ENCODE measurements at places on chromosomes 7 and 10. TPM values are rescaled to one million over a fixed set of nuclear protein-coding genes. Genes with fewer than 3 reads are reported as not detected.

The ST7 gene
- total RNA-seq: 12.7 TPM

The ALOX5 gene
- 0.77 TPM for total RNA-seq

DNA sequence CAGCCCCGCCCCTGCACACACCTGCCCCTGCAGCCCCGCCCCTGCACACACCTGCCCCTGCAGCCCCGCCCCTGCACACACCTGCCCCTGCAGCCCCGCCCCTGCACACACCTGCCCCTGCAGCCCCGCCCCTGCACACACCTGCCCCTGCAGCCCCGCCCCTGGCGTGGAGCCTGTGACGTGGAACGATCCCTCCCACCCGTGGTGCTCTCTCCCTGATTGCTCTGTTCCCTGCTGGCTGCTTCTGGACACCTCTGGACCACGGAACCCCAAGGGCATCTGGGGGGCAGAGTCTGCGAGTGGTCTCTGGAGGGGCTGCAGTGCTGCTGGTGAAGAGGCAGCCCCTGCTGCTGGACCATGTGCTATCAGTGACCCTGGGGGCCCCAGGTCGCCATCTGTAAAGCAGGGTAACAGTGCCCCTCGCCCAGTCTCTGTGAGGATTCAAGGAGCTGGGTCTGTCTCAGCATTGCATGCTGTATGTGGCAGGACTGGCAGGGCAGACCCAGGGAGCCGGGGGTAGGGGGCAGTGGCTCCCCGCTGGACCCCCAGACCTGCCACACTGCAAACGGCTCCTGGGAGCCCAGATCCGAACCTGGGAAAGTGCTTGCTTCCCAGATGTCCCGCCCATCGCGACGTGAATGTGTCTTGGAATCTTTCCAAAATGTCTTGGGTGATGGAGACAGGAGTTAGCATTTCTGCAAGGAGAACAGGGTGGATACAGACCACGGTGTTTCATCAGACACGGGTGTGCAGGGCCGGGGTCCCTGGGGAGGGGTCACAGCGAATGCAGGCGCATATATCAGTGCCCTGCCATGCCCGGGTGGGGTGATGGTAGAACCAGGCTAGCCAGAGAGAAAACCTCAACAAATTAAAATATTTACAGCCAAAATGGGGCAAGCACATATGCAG is 27.9 kb upstream of the NKX6-2 start:
- no peak for DNase-seq

The NPFFR1 gene
- not detected for total RNA-seq

DNA sequence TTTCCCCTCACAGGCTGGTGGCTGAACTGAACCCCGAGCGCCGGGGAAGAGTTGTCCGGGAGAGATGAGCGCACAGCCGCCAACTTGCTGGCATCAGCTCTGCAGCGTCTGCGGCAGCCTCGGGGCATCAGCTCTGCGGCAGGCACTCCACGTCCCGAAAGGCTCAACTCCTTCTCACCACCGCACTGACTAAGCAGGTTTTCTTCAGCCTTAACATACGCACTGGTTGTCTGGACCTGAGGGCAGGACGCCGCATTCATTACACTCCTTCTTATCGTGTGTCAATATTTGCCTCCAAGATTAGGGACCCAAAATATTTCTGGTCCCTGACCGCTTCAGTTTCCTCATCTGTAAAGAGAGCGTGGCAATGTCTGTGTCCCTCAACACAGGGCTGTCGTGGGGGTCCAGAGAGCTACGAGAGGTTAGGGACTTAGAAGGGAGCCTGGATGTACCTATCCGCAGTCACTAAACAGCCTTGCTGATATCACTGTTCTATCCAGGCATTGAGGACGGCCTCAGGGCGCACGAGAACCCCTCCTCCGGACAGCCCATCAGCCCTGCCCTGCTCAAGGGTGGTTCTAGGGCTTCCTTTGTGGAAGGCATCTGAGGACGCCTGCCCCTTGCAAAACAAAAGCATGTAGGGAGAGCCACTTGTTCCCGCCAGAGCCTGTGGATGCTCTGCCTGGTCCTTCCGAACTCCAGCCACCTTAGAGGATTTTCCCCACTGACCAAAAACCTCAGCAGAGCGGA is 42.8 kb upstream of the FIGNL1 start:
- DNase-seq: no peak

DNA sequence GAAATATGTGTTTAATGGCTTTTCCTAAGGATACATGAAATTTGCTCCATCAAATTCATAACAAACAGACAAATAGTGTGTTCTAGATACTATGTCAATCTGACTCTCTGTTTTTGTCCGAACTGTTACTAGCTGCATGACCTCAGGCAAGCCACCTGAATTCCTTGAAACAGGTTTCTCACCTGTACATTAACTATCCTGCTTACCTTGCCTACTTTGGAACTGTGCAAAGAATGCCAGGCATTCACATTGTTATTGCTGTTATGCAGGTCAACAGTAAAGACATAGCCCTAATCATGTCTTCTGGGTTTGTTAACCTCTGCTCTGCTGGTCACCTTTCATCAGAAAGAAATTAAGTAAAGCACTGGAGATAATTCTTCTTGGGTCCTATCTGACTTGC is 1283.9 kb upstream of the CELF2 start:
- no peak for DNase-seq

- no peak for DNase-seq
Measured at GRCh38 chr10:99358101-99358500, 28.9 kb downstream of the CNNM1 start.

The SLC26A3 gene
- not detected for total RNA-seq

- no peak for DNase-seq
Measured at GRCh38 chr7:40986351-40986873, 716.5 kb downstream of the INHBA start.

The COL1A2 gene
- total RNA-seq: 0.18 TPM

- DNase-seq: no peak
Measured at GRCh38 chr7:26648554-26648953, 215.8 kb downstream of the SKAP2 start.

GRCh38 chr7:5997210-5997808 is 11.5 kb downstream of the PMS2 start:
- DNase-seq: peak; percentile 50

The CYP2C19 gene
- not detected for total RNA-seq

The HHEX gene
- total RNA-seq: not detected

The ZFAND4 gene
- total RNA-seq: 11.0 TPM

DNA sequence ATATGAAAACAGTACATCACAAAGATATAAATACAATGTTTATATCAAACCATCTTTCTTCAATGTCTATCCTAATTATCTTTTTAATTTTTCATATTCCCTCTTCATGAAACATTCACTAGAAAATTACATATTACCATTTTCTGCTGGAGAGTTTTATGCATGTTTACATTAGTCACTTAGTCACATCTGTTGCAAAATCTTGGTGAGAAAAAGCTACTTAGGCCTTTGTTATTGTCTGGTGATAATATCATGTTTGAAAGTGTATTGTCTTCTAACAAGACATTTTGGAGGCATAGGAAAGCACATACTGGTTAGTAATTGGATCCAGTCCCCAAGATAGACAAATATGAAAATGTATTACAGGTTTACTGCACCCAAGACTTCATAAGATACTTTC is 163.6 kb downstream of the GNAI1 start:
- no peak for DNase-seq

GRCh38 chr10:86946213-86947155 is 10.9 kb downstream of the MMRN2 start:
- DNase-seq: no peak

DNA sequence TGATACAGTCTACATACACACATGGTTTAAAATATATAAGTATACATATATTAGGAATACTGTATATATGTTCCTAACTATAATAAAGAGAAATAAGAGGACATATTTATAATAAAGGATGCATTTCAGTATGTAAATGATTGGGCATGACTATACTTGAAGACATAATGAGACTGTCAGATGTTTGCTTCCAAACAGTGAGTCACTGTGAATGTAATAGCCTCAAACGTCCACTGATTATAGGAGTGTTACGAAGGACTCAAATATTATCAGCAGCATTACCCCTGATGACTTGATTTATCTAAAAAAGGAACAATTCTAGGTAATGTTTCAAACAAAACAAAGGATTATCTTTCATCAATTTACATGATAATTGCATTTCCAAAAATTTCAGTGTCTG is 39.9 kb upstream of the NRBF2 start:
- no peak for DNase-seq

The ACSM6 gene
- not detected for total RNA-seq

The PRRT4 gene
- total RNA-seq: 0.35 TPM

DNA sequence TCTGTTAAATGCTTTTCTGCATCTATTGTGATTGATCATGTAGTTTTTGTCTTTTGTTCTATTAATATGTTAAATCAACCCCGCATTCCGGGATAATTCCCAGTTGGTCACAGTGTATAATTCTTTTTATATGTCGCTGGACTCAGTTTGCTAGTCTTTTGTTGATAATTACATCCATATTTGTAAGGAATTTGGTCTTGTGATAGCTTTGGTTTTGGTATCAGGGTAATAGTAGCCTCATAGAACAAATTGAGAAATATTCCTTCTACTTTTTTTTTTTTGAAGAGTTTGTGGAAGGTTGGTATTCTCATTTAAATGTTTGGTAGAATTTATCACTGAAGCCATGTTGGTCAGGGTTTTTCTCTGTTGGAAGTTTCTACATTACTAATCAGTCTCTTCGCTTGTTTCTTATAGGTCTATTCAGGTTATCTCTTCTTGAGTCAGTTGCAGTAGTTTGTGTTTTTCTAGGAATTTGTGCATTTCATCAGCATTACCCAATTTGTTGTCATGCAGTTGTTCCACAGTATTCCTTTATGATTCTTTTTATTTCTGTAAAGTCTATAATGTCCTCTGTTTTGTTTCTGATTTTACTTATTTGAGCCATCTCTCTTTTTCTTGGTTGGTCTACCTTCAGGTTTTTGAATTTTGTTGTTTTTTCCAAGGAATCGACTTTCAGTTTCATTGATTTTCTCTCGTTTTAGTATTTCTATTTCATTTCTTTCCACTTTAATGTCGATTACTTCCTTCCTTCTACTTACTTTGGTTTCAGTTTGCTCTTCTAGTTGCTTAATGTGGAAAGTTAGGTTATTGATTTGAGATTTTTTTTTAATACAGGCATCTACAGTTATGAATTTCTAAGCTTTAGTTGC is 64.6 kb upstream of the GJD4 start:
- DNase-seq: no peak

- no peak for DNase-seq
Measured at GRCh38 chr10:123479640-123480039, 186.5 kb upstream of the GPR26 start.

The CRCP gene
- total RNA-seq: 34.1 TPM

DNA sequence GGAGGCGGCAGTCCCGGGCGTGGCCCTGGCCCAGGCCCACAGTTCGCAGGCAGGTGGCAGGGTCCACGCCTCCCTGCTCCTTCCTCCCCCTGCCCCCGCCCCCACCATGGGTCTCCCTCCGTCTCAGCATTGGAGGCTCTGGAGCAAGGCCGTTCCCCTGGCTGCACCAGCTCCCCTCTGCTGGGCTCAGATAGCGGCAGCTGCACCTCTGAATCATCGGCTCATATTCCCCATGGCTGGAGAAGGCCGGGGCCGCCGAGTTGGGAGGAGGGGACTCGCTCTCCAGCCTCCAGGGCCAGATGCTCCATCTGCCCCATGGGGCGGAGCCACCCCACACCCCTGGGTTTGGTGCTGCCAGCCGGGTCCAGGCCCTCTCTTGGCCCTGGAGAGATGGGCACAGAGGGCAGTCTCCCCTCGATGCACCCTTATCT is 145.0 kb downstream of the ELFN1 start:
- no peak for DNase-seq

DNA sequence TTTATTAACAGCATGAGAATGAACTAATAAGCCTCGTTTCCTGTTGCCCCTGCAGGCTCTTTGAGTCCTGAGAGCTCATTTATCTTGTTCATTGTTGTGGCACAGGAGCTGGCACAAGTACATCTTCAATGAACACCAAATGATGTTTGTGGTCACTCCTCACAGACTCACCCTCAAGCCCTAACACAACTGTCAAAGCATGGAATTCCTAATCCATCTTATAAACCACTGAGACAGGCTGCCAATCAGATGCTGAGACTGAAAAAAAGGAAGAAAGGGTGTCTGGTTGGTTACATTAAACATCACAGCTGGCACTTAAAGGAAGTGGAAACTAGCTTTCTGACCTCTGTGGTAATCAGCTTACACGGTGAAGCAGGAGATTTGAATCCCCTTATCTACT is 7.7 kb upstream of the CCDC172 start:
- no peak for DNase-seq

DNA sequence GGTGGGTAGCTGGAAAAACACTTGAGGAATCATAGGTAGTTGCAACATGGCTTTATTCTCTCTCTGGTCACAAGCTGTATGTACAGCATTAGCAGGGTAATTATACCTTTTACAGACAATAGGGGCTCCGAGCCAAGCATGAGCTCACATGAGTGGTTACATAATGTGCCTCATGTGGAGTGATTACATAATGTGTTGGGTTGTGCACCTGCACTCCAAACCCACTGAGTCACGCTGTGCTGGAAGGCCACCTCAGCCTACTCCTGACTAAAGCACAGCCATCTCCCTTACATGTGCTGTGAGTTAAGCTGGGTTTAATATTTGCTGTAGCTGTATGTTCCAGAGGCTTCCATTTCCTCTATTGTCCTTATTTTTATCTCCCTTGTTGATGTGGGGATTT is 348.7 kb upstream of the SEMA3C start:
- DNase-seq: no peak

GRCh38 chr7:33750177-33750576 is 155.2 kb upstream of the BMPER start:
- DNase-seq: no peak

The GIMAP6 gene
- 44.9 TPM for total RNA-seq

DNA sequence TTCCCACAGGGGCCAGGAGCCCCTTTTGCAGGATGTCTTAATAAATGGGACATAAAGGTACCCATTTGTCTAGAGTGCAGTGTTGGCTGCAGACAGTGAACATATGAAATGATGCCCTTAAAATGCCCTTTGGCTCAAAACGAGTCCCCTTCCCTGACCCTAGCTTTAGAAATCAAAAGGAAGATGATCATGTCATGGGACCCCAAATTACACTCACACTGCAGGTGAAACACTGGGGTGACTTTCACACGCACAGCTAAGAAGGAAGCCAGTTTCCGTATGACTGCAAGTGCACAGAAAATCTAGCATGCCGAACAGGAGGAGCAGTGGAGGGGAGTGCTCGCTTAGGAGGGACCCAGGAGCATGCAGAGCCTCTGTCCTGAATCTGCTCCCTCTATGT is 154.5 kb upstream of the KLF14 start:
- DNase-seq: no peak

The AKAP9 gene
- total RNA-seq: 34.9 TPM

Measured in CD8-positive, alpha-beta memory T cell (primary cell).